ENCODE measurements at places on chromosomes 6 and 20. TPM values are rescaled to one million over a fixed set of nuclear protein-coding genes. Genes with fewer than 3 reads are reported as not detected.

The BEND6 gene
- total RNA-seq: 24.6 TPM

The LAMA4 gene
- 7.7 TPM for total RNA-seq

GRCh38 chr6:33716379-33716778 lies 4.9 kb upstream of the UQCC2 start:
- DNase-seq: no peak

- DNase-seq: no peak
Measured at GRCh38 chr6:53658992-53659391, 6.6 kb downstream of the KLHL31 start.

DNA sequence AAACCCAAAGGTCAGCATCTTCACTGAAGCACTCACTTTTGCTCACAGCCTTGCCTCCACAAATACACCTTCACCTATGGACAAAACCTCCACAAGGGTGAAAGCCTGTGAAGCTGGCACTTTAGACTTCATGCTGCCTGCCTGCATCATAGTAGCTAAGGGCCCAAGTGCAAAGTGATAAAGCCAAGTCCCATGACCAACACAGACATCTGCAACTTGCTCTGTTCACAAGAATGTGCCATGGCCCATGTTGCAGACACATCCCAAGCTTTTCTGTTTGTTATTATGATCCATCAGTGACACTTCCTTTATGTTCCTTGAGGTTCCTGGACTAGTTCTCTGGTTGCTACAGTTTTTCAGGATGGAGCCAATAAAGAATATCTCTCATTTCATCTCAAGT lies 31.1 kb downstream of the BTBD3 start:
- DNase-seq: no peak

DNA sequence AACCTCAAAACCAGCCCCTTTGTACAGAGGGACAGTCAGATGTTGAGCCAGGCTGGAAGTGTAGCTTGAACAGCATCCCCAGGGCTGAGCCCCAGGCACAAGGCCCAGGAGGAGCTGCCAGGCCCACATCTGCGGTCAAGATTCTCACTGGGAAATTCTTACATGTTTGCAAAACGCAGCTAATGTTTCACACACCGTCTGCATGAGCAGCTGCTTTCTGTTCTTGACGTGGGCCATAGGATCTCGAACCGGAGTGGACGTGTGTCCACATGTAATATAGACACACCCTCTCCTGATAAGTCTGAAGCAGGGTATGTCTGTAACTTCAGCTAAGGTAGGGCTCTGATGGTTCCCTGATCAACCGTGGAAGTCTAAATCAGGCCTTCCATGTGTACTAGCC lies 41.3 kb upstream of the TRAF3IP2 start:
- DNase-seq: no peak

DNA sequence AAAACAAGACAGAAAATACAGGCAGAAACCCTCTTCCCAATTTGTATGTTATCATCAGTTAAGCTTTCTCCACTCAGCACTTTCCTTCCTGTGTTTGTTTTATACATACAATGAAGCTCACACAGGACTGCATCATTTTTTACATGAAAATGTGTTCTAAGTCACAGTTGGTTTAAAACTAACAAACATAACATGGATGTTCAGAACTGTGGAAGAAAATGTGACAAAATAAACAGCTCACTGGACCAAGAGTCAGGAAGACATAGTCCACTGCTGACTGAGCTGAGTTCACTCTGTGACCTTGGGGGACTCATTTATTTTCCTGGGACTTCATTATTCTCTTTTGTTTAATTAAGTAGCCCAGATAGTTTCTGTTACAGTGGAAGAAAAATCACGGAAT lies 331.5 kb downstream of the SYNE1 start:
- no peak for DNase-seq

DNA sequence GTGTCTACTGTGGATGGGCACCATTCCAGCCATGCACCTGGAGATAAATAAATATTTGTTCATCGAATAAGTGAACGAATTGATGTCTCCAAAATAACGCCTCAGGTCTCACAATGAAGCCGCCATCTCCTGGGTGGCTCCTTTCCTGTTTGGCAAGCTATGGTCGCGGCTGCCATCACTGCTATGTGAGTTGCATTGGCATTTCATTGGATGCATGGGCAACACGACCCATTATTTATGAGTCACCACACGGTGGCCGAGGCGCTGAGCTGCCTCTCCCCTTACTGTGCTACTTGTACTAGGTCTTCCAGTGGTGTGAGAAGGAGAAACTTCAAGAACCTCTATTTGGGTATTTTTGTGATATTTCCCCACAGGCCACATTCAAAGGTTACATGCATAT lies 21.3 kb upstream of the PDE10A start:
- no peak for DNase-seq

DNA sequence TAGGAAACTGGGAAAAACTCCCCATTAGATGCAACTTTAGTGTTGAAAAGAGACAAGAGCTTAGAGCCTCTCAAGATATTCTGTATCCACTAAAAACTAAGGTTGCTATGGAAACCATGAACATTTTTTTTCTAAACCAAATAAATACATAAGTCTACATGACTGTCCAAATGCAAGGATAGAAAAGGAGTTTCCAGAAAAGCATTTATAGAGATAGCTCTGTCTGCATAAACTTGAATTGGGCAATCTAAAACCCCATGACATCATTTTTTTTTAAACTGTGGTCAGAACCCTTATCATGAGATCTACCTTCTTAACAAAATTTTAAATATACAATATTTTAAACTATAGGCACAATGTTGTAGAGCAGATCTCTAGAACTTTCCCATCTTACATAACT lies 36.4 kb upstream of the FAM83B start:
- DNase-seq: no peak

GRCh38 chr6:130912434-130912833 lies 85.2 kb downstream of the SMLR1 start:
- DNase-seq: no peak
